ENCODE measurements at places on chromosomes 1 and 21. TPM values are rescaled to one million over a fixed set of nuclear protein-coding genes. Genes with fewer than 3 reads are reported as not detected.
A peak's percentile ranks its signal among the peaks of the same experiment; 100 is the strongest.

- no peak for DNase-seq
- no peak overlapping the region for H3K27ac ChIP-seq
- peaks cover 47% of the 10 kb centered on the region for H3K36me3 ChIP-seq
Measured at GRCh38 chr1:223006371-223006770, 136.7 kb downstream of the TLR5 start.

- no peak for DNase-seq
- H3K4me1 ChIP-seq = no peaks in the 10 kb centered on the region
- no peak overlapping the region for H3K4me3 ChIP-seq
Measured at GRCh38 chr1:167776151-167776550, 54.4 kb downstream of the MPZL1 start.

- H3K4me1 ChIP-seq = no peaks in the 10 kb centered on the region
- H3K36me3 ChIP-seq = no peaks in the 10 kb centered on the region
- no peak for DNase-seq
- H3K4me3 ChIP-seq = no peak overlapping the region
- no peaks in the 10 kb centered on the region for H3K27me3 ChIP-seq
Measured at GRCh38 chr21:22278366-22278765, 1280.2 kb downstream of the NCAM2 start.

DNA sequence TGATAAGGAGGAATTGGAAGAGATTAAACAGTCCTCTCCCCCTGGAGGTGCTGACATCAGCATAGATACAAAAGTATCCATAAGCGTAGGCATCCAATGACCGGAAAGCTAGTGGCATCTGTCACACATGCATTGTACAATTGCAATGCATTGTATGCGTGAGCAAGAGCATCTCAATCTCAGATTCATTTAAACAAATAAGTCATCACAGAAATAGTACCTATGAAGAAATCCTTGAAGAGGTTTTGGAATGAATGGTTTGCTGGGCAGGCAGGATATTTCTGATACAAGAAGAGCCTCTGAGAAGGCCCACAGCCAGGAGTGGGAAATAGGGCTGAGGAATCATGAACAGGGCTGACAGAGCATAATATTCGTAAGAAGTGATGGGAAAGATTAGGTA is 88.9 kb upstream of the ABCD3 start:
- no peaks in the 10 kb centered on the region for H3K27me3 ChIP-seq
- H3K4me1 ChIP-seq = peaks cover 36% of the 10 kb centered on the region
- no peaks in the 10 kb centered on the region for H3K36me3 ChIP-seq
- H3K27ac ChIP-seq = no peak overlapping the region

DNA sequence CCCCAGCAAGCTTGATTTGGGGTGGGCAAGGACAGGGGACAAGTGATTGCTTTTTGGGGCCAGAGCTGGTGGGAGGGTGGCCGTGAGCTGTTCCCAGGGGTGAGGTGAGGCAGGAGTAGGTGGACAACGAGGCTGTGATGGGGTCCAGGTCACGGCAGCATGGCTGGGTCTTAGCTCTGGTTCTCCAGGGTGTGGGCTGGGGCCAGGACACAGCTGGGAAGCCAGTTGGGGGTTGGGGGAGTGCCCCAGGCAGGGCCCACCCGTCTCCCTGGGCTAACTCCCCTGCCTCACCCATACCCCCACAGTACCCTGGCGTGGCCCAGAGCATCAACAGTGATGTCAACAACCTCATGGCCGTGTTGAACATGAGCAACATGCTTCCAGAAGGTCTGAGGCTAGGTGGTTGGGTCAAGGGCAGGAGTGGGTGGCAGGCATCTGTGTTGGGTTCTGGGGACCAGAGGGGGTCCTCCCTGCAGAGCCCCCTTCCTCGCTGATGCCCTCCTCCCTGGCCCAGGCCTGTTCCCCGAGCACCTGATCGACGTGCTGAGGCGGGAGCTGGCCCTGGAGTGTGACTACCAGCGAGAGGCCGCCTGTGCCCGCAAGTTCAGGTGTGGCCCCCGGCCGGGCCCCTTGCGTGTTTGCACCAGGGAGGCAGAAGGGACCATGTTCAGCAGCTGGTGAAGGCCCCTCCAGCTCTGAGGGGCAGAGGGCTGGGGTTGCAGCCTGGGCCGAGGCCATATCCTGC is 43.3 kb downstream of the COQ8A start:
- H3K4me1 ChIP-seq = peaks cover 87% of the 10 kb centered on the region
- peak overlapping the region; percentile 85 for H3K27ac ChIP-seq
- no peaks in the 10 kb centered on the region for H3K36me3 ChIP-seq
- no peak overlapping the region for H3K4me3 ChIP-seq
- H3K27me3 ChIP-seq = no peaks in the 10 kb centered on the region

- peaks cover 44% of the 10 kb centered on the region for H3K4me1 ChIP-seq
- no peaks in the 10 kb centered on the region for H3K36me3 ChIP-seq
- H3K4me3 ChIP-seq = peak overlapping the region; percentile 25
Measured at GRCh38 chr1:221458447-221459156, 283.3 kb downstream of the DUSP10 start.

- no peaks in the 10 kb centered on the region for H3K27me3 ChIP-seq
Measured at GRCh38 chr1:7222695-7223015, 437.4 kb downstream of the CAMTA1 start.

DNA sequence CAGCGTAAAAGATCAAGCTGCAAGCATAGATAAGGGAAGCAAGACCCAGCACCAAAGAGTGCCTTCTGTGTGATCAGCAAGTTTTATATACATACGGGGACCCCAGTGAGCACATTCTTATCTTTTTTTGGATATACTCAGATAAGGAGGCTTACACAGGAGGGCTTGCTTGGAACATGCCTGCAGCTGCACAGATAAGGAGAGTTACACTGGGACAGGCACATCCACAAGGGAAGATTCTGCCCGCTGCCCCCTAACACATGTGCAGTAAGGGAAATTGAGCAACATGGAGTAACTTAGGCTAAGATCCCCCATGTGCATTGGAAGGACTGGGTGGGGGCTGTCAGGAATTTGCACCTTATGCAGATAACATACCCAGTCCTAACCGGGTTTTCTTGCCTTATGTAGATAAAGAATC is 1334.8 kb downstream of the MRPL39 start:
- no peaks in the 10 kb centered on the region for H3K27me3 ChIP-seq
- DNase-seq = no peak
- H3K4me3 ChIP-seq = no peak overlapping the region
- no peak overlapping the region for H3K27ac ChIP-seq

DNA sequence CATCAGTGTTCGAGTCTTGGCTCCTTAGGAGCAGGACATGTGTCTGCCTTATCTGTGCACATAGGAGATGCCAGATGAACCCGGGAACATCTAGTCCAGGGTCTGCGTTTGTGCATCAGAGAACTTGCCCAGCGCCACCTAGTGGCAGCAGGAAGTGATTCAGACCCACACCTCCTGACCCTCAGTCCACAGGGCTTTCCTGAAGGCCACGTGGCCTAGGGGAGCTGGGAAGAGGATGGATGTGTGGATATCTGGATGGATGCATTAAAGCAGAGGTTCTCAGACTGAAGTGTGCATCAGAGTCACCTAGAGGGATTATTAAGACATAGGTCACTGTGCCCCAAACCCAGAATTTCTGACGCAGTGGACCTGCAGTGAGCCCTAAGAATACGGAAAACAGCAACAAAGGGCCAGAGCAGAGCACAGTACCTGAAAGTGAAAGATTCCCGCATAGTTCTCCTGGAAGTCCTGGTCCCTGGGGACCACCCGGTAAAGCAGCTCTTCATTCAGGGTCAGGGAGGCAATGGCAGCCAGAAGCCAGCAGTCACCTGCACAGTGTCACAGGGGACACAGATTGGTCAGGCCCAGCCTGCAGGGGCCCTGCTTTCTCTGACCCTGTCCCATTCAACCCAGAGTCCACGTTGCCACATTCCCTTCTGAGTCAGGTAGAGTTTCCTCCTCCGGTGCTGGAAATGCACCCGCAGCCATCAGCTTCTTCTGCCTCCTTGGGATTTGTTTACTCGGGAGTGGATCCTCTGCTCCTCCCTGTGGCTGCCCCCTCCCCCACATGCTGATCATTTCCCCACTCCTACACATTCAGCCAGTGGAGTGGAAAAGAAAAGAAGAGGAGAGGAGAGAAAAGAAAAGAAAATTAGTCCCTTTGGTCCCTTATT is 37.0 kb downstream of the CAPN8 start:
- H3K27ac ChIP-seq = no peak overlapping the region
- no peaks in the 10 kb centered on the region for H3K27me3 ChIP-seq
- no peak for DNase-seq

GRCh38 chr1:193634470-193634869 is 448.1 kb upstream of the B3GALT2 start:
- H3K27ac ChIP-seq = no peak overlapping the region
- no peaks in the 10 kb centered on the region for H3K27me3 ChIP-seq
- no peak for DNase-seq

- no peak overlapping the region for H3K27ac ChIP-seq
- H3K4me3 ChIP-seq = no peak overlapping the region
- H3K36me3 ChIP-seq = no peaks in the 10 kb centered on the region
- H3K4me1 ChIP-seq = no peaks in the 10 kb centered on the region
- no peak for DNase-seq
- H3K27me3 ChIP-seq = no peaks in the 10 kb centered on the region
Measured at GRCh38 chr1:107943694-107944093, 21.3 kb downstream of the VAV3 start.

DNA sequence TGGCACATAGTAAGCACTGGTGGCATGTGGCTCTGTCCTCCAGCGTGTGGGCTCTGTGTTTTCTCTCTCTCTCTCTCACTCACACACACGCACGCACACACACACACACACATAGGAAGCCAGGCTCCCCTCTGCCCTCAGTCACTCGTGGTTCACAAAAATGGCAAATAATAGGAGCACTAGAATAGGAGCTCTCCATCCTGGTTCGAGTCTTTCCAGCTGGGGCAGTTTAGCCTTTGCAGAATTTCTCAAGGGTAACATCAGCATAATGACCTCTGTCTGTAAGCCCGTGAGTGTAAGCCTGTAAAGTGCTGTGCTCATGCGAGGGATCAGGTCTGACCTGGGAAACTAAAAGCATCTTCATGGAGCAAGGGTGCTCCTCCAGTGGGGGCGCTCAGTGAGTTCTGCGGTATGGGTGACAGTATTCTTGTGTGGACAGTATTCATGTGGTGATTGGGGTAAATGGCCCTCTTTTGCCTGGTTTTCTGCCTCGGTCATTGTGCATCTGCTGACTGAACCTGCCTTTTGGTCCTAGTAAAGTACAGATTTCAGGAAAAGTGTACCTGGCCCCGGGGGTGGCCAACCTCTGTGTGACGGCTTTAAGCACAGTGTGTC is 842 bp upstream of the ZC3H12A start:
- DNase-seq = no peak
- H3K36me3 ChIP-seq = no peaks in the 10 kb centered on the region
- peaks cover 58% of the 10 kb centered on the region for H3K4me1 ChIP-seq
- peak overlapping the region; percentile 72 for H3K4me3 ChIP-seq

FHAD1 gene
- total RNA-seq = 0.24 TPM

TNFSF18 gene
- not detected for total RNA-seq

CA6 gene
- not detected for total RNA-seq

ATP8B2 gene
- total RNA-seq = 3.6 TPM
